CD4-positive, alpha-beta T cell treated with Interleukin-21 for 1 hour (primary cell): ENCODE measurements at places on chromosomes 3 and 15.

DNA sequence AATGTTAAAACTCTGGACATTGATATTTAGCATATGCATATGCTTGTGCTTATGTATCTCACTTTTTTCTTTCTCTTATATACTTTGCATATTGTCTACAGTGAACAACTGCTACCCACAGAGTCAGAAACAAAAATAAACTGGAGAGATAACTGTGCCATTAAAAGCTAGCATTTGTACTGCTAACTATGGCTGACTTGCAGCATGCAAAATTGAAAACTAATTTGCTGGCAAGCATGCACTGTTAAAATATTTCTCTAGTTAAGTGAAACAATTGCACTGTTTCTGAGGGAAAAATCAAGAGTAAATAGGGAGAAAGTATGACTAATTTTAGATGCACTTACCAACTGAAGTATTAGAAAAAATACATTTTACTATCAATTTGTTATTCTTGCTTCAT lies 177.8 kb downstream of the CBLB start:
- no peak for DNase-seq

DNA sequence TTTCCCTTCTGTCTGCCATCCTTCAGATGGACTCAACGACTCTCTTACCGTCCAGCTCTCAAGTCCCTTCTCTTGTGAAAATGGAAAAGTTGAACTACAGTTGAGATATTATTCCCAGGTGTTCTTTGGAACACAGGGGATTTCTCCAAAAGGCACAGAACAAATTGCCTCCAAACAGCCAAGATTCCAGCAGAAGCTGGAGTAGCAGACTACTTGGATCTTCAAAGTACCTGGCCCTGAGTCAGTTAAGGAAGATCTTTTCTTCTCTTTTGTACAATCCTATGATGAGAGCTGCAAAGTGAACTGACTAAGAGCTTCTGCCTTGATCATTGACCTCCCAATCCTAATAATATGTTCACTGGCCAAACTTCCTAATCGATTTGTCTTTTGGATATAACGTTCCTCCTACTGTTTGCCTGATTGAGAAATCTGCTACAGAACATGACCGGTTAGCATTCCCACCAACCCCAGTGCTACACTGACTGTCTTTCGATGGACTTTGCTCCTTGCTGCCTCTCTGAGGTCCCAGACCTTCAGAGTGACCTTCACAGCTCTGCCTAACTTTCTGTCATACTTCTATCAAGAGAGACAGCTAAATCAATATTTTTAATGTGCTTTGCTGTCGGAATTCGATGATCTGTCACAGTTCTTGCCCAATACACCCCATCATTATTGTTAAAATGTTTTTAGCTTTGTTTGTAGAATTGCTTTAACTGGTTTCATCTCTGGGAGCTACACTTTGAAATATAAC lies 21.9 kb downstream of the PAQR9 start:
- DNase-seq: no peak

GRCh38 chr3:13078163-13078905 lies 5.1 kb upstream of the IQSEC1 start:
- no peak for DNase-seq

- DNase-seq: no peak
Observed at GRCh38 chr3:123289391-123290106, 87.8 kb downstream of the SEC22A start.

GRCh38 chr3:117619805-117620204 lies 910.2 kb downstream of the TUSC7 start:
- DNase-seq: no peak

DNA sequence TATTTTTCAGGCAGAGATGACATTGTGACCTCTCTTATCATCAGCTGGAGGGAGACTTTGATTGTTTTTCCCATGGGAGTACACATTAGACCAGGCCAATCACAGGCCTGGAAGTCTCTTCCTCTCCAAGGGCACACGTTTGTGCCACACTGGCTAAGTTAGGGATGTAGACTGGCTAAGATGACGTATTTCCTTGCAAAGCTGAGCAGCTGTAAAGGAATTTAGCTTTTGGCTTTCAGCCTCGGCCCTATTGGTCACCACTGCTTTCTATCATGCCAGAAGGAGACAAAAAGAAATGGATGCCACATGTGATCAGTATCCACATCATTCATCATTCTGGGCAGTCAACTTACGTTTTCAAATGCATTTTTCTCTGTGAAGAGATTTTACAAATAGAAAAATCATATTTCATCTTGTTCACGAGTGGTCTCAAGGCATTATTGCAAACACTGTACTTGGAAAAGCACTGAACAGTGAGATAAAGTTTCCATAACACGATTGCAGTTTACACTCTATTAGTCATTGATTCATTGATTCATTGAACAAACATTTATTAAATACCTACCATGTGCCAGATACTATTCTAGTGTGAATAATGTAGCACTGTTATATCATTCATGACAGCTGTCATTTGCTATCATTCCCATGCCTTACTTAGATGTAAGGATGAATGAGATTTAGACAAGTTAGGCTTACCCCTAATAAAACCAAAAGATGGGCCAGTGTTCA lies 27.0 kb upstream of the RNF7 start:
- DNase-seq: no peak

GRCh38 chr3:107436029-107436428 lies 58.8 kb downstream of the CCDC54 start:
- DNase-seq: no peak

- no peak for DNase-seq
Observed at GRCh38 chr3:27239951-27240350, 129.2 kb downstream of the NEK10 start.

GRCh38 chr3:179981646-179982045 lies 55.1 kb downstream of the PEX5L start:
- DNase-seq: no peak

- no peak for DNase-seq
Observed at GRCh38 chr3:76387000-76387399, 601.7 kb upstream of the ZNF717 start.

- no peak for DNase-seq
Observed at GRCh38 chr3:42489937-42490227, 12.6 kb upstream of the VIPR1 start.
